ENCODE measurements at places on chromosomes 16 and 17. TPM values are rescaled to one million over a fixed set of nuclear protein-coding genes. Genes with fewer than 3 reads are reported as not detected.

DNA sequence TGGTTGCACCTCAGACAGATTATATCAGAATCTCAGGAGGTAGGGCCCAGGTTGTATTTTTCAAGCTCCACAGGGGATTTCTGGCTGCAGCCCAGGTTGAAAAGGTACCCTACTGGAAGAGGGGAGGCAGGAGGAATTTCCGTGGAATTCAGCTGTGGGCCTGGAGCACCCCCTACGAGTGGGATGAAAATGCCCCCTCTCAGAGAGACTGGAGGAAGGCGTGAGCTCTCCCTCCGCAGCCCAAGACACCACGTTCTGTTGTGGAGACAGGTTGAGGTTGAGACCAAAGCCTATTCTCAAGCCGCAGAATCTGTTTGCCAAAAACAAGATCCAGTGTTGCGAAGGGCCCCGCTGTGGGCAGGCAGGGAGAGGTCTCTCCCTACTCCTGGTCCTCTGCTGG, 102.0 kb downstream of the CCDC182 start:
- no peak for DNase-seq

DNA sequence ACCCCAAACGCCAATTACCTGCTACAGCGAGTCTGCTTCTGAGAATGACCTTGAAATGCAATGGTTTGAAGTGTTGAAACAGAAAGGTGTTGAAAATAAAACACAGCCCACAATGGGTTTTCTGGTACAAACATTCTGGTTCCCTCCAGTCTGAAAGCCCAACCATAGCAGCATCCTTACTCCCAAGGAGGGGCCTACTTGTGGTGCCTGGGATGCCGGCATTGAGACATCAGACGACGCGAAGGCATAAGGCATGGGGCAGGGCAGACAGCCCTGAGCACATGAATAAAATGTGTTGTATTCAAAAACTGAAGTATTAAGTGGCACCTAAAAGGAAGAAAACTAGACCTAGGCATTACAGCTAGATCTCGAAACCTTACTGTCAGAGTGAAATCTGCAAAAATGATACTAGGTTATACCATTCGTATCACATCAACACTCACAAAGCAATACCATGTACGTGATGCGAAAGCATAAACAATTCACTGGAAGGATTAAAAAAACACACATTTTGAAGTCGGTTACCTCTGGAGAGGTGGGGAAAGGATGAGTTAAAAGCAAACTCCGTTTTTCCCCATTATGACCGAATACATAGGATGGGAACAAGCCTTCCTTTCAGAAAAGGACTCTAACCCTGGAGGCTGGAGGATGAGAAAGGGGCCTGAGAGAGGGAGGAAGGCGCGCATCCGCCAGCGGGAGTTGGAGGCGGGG, 702 bp downstream of the NUDT21 start:
- DNase-seq = no peak

- DNase-seq = no peak
Observed at GRCh38 chr17:14048169-14048568, 21.1 kb upstream of the COX10 start.

DNA sequence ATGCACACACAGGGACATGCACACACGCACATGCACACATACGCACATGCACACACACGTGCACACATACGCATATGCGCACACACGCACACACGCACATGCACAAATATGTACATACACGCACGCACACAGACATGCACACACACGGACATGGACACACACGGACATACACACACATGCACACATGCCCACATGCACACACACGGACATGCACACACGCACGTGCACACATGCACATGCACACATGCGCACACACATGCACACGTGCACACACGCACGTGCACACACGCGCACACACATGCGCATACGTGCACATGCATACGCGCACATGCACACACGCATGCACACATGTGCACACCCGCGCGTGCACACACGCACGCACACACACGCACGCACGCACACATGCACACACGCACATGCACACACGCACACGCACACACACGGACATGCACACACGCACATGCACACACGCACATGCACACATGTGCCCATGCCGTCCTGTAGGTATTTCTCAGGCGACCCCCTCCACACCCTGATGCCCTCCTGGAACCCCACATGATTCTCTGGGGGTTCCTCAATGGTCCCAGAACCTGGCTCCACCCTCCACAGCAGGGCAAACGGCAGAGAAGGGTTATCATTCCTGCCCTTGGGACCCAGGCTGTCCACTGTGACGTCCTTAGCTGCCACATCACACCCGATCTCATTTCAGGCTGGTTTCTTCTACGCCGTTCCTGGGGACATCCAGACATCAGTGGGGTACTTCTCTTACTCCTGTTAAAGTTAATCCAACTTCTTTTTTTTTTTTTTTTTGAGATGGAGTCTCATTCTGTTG, 9.6 kb upstream of the RBFOX3 start:
- no peak for DNase-seq

DNA sequence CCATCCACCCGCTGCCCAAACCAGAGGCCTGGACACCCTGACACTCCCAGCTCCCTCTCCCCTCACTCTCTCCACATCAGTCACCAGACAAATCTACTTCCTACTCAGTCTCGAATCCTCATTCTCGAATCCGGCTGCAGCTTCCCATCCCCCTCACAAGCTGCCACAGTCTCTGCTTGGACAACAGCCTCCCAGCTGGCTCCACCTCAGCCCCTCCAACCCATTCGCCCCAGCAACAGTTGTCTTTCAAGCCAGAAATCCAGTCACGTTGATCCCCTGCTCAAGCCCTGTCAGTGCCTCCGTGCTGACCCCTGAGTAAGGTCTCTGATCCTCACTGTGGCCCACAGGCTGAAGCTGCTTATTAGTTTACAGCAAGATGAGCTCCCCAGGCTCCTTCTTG, 44.2 kb upstream of the MTSS2 start:
- no peak for DNase-seq

Gene HOXB13
- total RNA-seq = 7.8 TPM

Gene ANKS4B
- total RNA-seq = not detected

DNA sequence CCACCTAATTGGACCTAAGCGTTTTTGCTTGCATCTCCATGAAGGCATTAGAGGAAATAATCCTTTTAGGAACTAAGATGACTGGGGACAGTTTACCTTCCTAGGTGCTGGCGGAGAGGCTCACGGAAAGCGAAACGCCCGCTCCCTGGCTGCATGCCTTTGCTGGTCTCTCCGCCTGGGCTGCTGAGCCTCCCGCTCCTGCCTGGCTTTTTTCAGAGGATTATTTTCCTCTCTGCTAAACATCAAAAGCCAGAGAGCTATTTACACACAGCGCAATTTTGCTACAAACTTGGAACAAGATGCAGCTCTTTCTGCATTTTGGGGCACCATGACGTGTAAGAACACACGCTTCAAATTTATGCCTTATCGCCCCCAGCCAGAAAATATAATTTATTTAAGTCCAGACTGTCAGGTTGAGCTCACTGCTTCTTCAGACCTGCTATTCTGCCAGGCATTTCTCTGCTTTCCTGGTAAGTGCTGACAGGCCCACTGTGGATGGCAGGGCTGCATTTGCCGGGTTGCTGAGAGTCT, 124.4 kb downstream of the SPACA3 start:
- DNase-seq = no peak

- DNase-seq = no peak
Observed at GRCh38 chr16:2899564-2900072, 12.1 kb upstream of the FLYWCH1 start.

Gene PEMT
- 52.1 TPM for total RNA-seq

Measured in HCT116 (cell line).